Adipocyte (in vitro differentiated cells): ENCODE measurements at places on chromosomes 1 and 21.

GRCh38 chr1:230157420-230158390 lies 90.7 kb downstream of the GALNT2 start:
- peak; percentile 42 for DNase-seq

DNA sequence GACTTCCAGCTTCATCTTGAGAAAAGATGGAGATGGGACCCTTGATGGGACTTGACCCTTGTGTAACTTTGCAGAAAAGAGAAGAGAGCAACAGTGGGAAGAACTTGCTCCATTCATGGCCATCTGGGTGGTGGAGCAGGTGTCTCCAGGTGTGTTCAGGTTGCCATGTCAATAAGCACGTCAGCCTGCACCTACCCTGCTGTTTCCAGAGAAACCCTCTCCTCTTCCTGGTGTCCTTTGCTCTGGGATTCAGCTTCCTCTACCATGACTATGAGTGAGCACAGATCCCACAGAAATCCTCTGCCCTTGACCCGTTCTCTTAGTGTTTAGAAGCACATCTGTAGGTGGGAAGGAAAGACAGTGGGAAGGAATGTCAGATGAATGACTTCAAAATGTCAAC lies 21.8 kb upstream of the OTUD3 start:
- DNase-seq, result no peak

- DNase-seq, result peak; percentile 60
These were observed 9.9 kb downstream of the RNF223 start for GRCh38 chr1:1063945-1064831.

- peak; percentile 71 for DNase-seq
These were observed 75.5 kb downstream of the HIVEP3 start for GRCh38 chr1:41842993-41843755.

DNA sequence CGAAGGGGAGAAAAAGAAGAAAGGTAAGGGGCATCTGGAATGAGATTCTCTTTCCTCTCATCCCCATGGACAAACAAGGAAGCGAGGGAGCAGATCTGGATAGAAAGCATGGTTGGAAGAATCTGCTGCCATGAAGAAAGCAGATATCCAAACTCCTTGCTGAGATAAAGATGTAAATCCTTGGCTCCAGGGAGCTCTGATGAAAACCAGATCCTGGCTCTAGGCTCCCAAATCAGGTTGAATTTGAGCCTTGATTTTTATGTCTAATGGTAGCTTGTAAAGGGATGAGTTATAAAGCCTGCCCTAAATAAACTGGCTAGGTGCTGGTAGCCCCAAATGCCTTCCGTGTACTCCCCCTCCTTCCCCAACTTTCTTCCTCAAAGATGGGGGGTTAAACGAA lies 64.1 kb upstream of the LAX1 start:
- DNase-seq, result no peak

GRCh38 chr1:38135625-38136414 lies 89.2 kb upstream of the POU3F1 start:
- DNase-seq, result no peak

GRCh38 chr1:106447466-106447865 lies 609.0 kb upstream of the PRMT6 start:
- DNase-seq, result no peak

GRCh38 chr1:228104526-228105269 lies 1.6 kb upstream of the C1orf35 start:
- DNase-seq, result no peak

- DNase-seq, result no peak
These were observed 8.6 kb downstream of the TMEM81 start for GRCh38 chr1:205075642-205076155.

- DNase-seq, result peak; percentile 4
These were observed 91.7 kb downstream of the C1orf94 start for GRCh38 chr1:34268311-34268954.

DNA sequence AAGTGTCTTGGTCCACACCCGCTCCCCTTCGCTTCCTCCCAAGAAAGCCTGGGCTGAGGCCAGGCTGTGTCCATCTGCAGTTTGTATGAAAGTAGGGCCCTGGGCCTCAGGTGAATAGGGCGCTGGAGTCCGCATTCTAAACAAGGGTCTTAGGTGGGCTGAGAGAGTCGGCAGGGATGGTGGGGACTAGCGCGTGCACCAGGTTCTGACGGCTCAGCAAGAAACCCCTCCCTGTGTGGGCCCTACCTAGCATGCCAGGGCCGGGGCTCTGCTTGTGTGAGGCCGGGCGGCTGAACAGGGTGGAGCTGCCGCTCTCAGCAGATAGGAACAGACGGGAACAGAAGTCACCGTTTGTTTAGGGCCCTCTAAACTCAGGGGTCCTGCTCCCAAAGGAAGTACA lies 1.7 kb downstream of the ACTRT2 start:
- no peak for DNase-seq

DNA sequence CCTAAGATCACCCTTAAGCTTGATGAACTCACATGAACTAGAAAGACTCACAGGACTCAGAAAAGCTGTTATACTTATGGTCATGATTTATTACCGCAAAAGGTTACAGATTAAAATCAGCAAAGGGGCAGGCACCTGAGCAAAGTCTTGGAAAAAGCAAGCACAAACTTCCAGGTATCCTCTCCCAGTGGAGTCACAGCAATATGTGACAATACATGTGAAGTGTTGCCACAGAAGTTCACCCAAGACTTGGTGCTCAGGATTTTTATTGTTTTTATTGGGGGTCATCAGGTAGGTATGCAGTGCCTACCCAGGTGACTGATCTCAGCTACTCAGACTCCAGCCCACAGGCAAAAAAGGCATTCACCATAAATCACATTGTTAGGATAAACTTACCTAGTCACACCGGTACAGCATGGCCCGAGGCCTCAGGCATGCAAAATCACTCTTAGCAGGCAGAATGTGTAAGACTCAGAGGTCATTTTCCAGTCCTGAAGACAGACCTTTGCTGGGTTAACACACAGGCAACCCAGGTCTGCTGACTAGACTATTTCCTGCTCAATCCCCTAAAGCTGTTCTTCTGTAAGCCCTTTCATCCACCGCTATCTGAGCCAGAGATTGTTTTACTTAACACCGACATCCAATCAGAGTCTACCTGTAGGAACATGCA lies 55.6 kb downstream of the SSX2IP start:
- DNase-seq, result no peak

DNA sequence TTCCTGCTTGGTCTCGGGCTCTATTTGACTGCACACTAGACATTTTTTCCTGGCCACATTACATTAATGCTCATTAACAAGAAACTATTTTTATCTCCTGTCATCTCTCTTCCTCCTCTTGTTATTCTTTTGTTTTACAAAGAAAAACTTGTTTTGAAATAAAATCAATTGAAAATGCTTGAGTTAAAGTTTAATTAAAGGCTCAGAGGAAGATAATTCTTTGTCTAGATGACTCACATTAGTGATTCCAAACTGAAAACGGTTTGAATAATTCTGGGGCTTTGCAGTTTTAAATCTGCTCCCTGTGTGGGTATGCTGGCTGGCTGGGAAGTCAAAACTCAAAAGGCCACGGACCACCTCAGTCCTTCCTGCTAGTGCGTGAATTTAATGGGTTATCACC lies 29.6 kb downstream of the RGS5 start:
- DNase-seq, result peak; percentile 33

DNA sequence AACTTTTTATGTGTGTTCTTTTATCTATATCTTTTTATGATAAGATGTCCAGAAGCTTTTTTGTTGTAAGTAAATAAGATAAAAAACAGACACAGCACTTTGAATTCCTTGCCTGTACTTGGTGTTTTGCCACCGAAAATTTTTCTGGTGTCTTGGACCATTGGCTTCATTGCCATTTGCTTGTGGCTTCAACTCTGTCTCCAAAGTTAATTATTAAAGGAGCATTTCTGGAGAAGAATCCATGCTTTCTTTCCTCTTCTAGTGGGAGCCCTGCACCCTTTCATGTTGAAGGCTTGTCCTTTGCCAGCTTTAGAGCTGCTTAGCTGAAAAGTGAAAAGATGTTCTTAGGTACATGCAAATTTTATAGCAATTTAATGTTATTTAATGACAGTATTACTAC lies 112.2 kb downstream of the DYRK1A start:
- DNase-seq, result no peak

- no peak for DNase-seq
These were observed 59.7 kb upstream of the TIAM1 start for GRCh38 chr21:31403596-31404333.

DNA sequence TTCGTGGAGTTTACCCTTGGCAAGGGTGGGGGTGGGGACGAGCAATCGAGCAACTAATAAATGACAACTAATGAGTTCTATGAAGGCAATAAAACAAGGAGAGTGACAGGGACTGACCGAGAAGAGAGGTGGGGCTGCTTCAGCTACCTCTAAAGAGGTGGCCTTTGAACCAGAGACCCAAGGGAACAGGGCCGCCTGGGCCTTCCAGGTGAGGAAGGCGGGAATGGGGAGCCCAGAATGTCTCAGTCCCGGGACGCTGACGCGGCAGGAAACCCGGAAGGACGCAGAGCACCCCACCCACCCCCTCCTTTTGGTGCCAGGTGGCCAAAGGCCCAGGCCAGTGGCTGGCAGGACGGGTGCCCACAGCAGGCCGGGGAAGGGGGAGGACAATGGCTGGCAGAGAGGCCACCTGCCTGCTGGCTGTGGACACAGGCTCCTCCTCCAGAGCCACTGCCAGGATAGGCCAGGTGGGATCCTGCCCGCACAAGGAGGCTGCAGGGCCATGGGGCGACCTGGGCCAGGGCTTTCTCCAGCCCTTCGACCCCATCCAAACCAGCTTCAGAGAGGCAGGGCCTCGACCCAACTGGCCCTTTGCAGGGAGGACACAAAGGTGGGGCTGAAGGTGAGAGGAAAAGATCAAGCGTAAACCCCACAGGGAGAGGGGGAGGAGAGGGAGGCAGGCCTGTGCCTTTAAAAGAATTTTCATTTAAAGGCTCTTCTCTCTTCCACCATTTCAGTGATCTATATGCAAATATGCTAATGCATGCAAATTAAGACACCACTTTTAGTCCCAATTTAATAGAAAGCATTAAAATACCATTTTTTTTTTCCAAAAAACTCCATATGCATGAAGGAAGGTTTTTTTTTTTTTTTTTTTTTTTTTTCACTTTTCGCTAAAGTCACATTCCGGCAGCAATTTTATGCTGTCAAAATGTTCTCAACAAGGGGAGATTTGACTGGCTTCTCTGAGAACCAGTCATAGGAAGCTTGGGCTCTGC lies 58.1 kb downstream of the CASZ1 start:
- no peak for DNase-seq

GRCh38 chr1:53608676-53609075 lies 130.3 kb downstream of the GLIS1 start:
- no peak for DNase-seq

- no peak for DNase-seq
These were observed 59.5 kb upstream of the C1orf105 start for GRCh38 chr1:172360985-172361384.

DNA sequence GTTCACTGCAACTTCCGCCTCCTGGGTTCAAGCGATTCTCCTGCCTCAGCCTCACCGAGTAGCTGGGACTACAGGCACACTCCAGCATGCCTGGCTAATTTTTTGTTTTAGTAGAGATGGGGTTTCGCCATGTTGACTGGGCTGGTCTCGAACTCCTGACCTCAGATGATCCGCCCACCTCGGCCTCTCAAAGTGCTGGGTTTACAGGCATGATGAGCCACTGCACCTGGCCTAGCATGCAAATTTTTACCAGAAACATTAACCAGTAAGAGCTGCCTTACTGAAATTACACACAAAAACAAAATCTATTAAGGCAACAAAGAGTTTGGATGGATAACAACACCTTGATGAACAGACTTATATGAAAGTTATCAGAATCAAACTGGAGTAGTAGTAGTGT lies 12.1 kb downstream of the ZZZ3 start:
- no peak for DNase-seq

DNA sequence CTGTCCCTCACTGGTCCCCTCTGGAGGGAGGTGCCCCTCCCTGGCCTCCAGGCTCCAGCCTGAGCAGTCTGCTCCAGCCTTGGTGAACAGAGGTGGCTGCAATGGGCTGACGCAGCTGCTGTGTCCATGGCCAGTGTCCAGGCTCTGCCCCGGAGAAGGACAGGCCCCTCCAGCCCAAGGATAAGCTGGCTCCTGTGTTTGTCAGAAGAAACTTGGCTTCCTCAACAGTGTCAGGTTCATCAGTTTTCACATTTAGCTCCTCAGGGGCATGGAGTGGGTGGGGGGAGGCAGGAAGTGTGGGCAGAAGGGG lies 402.8 kb downstream of the MATN1 start:
- DNase-seq, result no peak

DNA sequence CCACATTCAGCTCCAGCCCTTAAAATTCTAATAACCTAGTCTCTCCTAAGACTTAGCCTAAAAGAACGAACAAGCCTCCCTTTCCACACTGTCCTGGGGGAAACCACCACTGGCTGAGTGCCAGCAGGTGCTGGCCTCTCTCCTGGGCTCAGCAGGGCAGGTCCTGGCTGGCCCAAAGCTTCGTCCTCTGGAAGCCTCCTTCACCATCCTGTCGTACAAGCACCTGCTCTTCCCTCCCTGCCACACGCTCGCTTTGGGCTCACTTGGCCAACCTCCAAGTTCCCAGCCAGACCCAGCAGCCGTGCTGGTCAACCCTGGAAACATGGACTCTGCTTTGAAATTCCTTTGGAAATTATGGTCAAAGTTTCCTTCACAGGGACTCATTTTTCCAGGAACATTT lies 58.2 kb upstream of the SLC25A33 start:
- DNase-seq, result no peak

DNA sequence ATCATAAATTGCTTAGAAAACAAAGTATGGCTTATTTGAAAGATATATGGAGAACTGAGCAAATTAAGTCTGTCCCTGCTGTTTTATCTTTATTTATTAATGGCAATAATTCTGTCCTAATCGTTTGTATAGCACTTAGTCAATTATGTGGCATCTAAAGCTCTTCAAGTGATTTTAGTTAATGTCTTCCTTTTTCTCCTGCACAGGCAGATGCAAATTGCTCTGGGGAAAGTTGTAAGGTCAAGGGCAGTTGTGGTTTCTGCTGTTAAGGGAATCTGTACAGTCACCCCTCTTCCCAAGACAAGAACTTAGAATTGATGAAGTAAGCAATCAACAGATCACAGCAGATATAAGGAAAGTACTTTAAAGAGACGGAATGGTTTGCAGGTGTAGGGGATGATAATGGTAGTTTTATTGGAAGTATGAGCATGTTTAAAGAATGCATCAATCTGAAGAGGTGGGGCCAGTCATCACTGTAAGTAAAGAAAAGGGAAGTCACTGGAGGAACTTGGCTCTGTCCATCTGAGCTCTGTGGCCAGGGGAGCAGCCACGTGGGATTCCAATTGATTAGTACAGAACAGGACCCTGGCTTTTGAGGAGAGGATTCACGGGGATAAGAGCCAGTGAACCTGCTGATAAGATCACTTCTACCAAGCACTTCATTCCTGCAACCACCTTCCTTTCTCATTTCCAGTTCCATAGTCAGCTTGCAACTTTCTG lies 116.0 kb upstream of the KCNJ6 start:
- DNase-seq, result no peak

GRCh38 chr1:22437573-22437972 lies 14.1 kb upstream of the ZBTB40 start:
- DNase-seq, result peak; percentile 21

GRCh38 chr1:108961198-108961597 lies 2.1 kb downstream of the CLCC1 start:
- DNase-seq, result no peak

DNA sequence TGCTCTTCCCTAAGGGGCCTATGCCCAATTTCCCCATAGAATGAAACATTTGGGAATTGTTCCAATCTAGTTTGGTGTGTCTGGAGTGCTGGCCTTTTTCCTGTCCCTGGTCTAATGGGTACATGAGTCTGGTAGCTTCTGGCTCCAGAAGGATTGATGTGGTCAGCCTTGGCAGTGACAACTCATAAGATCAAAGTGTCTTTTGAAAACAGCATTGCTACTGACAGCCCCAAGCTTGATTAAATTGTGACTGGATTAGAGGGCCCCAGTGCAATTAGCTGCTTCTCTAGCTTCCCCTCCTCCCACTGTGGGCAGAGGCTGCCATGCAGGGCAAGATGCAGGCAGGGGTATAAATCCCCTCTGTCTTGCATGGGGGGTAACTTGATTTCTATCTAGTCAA lies 130.9 kb downstream of the UCK2 start:
- no peak for DNase-seq
